Right renal pelvis (tissue), 4 donors: ENCODE measurements at places on chromosomes 7 and 10. TPM values are rescaled to one million over a fixed set of nuclear protein-coding genes. Genes with fewer than 3 reads are reported as not detected.

The HYAL4 gene
- polyA plus RNA-seq = not detected

The ICA1 gene
- polyA plus RNA-seq = 30.3 TPM

The VAX1 gene
- 0.01 TPM for polyA plus RNA-seq

The PLPP4 gene
- 7.1 TPM for polyA plus RNA-seq

The TMEM270 gene
- polyA plus RNA-seq = not detected

The ABCC2 gene
- 7.4 TPM for polyA plus RNA-seq

The RBM20 gene
- polyA plus RNA-seq = 6.3 TPM

The GFRA1 gene
- polyA plus RNA-seq = 19.6 TPM

The LLCFC1 gene
- 0.43 TPM for polyA plus RNA-seq

The EIF4EBP2 gene
- 92.5 TPM for polyA plus RNA-seq

The ECHDC3 gene
- 9.4 TPM for polyA plus RNA-seq

The PRRT4 gene
- polyA plus RNA-seq = 1.1 TPM

The FGF8 gene
- polyA plus RNA-seq = 6.8 TPM

The NRG3 gene
- 14.3 TPM for polyA plus RNA-seq

The GPR141 gene
- not detected for polyA plus RNA-seq

The ADARB2 gene
- 1.3 TPM for polyA plus RNA-seq

The AFAP1L2 gene
- 45.2 TPM for polyA plus RNA-seq
